NCI-H1105 (cell line): ENCODE measurements at places on chromosomes 5 and 9.

- DNase-seq = no peak
These were observed 30.3 kb upstream of the GRXCR2 start for GRCh38 chr5:145903113-145903512.

- DNase-seq = no peak
These were observed 65.9 kb downstream of the COL23A1 start for GRCh38 chr5:178524093-178524882.

DNA sequence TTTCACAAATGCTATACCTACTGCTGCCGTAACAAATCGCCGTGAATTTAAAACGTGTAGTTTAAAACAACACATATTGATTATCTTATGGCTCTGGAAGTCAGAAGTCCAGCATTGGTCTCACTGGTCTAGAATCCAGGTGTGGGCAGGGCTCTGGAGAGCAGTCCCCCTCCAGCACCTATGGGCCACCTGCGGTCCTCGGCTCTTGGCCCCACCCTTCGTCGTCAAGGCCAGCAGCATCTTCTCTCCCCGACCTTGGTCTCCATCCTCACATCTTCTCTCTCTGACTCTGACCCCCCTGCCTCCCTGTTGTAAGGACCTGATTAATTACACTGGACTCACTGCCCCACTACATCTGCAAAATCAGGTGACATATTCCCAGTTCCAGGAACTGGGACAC lies 106.4 kb upstream of the COL5A1 start:
- DNase-seq = no peak

DNA sequence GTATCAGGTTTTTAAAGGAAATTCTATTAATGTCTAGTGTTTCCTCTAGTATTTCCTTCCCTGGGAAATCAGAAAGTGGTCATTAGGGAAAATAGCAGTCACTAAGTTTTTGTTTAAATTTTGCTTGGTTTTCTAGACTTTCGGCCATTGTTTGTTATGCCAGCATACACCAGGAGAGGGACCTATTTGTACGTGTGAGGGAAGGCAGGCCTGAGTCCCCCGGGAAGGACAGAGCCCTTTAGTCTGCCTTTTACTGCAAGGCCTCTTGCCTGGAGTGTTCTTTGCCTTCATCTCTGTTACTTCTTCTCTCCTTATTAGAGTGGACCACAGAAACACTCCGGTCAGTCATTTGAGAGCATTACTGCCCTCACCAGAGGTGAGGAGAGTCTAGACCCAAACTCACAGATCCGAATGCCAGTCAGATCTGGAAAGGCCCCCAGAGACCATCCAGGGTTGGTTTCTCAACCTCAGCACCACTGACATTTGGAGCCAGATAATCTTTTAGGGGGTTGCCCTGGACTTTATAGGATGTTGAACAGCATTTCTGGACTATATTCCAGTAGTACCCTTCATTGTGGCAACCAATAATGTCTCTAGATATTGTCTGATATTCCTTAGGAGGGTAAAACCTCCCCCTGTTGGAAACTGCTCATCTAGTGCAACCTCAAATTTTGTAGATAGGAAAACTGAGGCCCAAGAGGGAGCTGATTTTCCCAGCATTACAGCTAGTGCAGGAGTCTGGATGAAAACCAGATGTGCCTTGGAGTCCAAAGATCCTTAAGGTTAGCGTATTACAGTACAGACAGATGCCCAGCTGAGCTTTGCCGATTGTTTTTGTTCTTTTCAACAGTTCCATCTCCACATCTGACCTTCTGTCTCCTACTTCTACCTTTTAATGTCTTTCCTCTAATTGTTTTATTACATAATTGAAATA lies 93.0 kb upstream of the NIPAL4 start:
- no peak for DNase-seq

DNA sequence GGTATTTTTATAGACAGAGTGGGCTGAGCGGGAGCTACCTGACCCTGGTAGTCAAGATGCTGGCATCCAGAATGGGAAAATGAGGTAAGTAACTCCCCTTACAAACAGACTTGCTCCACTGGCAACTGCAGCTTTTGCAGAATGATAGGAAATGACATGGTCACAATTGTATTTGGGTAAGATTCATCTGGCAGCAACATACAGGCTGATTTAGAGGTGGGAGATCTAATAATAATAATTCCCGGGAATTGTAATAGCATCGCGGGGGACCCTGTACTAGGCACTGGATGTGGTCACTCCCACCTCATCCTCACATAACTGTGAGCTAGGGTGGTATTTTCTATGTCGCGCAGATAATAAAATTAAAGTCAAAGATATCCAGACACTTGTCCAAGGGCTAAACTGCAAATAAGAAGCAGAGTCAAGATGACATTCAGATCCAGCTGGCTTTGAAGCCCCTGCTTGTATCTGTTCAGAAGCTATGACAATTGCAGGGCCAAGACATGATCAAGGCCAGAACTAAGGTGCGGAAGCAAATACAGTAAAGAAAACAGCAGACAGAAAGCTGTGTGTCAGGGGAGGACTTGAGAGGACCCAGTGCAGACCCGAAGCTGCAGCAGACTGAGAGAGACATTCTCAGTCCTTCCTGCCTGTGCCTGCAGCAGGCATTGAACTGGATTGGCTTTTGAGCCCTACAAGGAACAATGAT lies 507.2 kb downstream of the BNC2 start:
- no peak for DNase-seq

GRCh38 chr5:74476046-74476818 lies 164.3 kb downstream of the ENC1 start:
- no peak for DNase-seq

- no peak for DNase-seq
These were observed 5.6 kb upstream of the GFPT2 start for GRCh38 chr5:180358694-180359093.

- no peak for DNase-seq
These were observed 75.7 kb downstream of the PIP5K1B start for GRCh38 chr9:68780720-68781119.

- DNase-seq = no peak
These were observed 43.3 kb upstream of the TJP2 start for GRCh38 chr9:69130456-69131441.
